Activated T-helper 2 cell treated with anti-CD3 and anti-CD28 coated beads, Interferon-gamma antibody, Interleukin-2, Interleukin-4, amounts not matched to agents 10 μg/mL and 5 μg/mL and 100 μg/mL, durations not matched to agents 14 hours and 24 hours and 36 hours (primary cell): ENCODE measurements at places on chromosomes 1 and 21. TPM values are rescaled to one million over a fixed set of nuclear protein-coding genes. Genes with fewer than 3 reads are reported as not detected.

DNA sequence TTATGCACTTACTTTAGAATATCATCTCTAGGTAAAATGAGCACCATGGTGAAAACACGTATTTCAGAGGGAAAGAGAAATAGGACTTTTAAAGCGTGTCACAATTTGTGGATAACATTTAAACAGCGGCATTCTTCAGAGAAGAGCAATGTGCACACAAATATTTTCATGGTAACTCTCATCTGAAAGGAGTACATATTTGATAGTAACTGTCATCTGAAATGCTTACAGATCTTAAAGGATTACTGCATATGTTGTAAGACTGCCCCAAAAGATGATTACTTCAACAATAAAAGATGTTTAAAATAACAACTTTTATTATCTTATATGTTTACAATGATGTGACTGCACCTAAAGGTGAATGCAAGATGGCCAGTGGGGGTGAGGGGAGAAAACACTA lies 408.8 kb downstream of the PLA2G4A start:
- DNase-seq = no peak

GRCh38 chr1:206785182-206785765 lies 13.0 kb upstream of the IL10 start:
- no peak for DNase-seq

Gene TSSK3
- total RNA-seq = 1.1 TPM in 2 replicates

DNA sequence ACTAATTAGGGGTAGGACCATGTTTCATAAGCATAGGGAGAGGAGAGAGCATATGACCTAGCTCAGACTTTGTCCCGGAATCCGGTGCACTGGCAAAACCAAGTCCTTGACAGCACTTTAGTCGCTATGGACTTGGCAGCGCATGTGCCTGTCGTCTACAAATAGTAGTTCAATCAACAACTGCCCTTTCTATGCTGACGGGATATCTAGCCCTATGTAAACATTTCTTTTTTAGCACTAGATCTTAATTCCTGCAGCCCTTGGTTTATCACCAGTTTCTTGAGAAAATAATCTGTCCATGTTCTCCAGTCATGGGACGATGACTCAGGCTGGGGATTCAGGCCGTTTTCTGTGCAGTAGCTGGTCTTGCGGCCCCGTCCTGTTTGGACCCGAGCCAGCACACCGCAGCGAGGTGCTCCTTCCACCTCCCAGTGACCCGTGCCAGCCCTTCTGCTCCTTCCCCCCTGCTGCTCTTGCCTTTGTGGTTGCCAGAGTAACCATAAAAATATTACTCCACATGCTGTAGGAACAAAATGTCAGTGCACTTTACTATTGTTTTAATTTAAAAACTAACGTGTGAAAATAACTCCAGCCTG lies 8.6 kb upstream of the MT1HL1 start:
- DNase-seq = no peak

DNA sequence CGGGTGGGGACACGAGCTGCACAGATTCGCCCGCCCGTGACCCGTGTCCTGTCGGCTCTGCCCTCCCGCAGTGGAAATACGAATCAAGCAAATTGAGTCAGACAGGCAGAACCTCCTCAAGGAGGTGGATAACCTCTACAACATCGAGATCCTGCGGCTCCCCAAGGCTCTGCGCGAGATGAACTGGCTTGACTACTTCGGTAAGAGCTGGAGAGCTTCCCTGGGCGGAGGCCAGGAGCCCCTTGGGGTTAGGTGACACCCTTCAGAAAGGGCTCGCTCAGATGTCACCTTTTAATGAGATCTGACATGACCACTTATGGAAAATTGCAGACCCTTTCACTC lies 489 bp downstream of the CDCA8 start:
- no peak for DNase-seq

Gene CAPN2
- 91.3 and 93.5 TPM in 2 replicates for total RNA-seq

- no peak for DNase-seq
Measured at GRCh38 chr1:45001011-45001481, 10.1 kb downstream of the HECTD3 start.

GRCh38 chr1:78911956-78912880 lies 94.3 kb downstream of the ADGRL4 start:
- no peak for DNase-seq

GRCh38 chr1:230050973-230051735 lies 15.9 kb upstream of the GALNT2 start:
- DNase-seq = no peak

Gene TPTE
- not detected in 2 replicates for total RNA-seq

GRCh38 chr1:200351425-200351824 lies 58.4 kb downstream of the ZNF281 start:
- DNase-seq = no peak

Gene MAP3K21
- 2.0 and 2.4 TPM in 2 replicates for total RNA-seq

- no peak for DNase-seq
Measured at GRCh38 chr1:180287988-180288705, 58.1 kb downstream of the LHX4 start.

Gene DTL
- total RNA-seq = 73.9 and 77.0 TPM in 2 replicates

Gene IKBKE
- total RNA-seq = 33.8 and 33.9 TPM in 2 replicates

Gene IGSF21
- not detected in 2 replicates for total RNA-seq

Gene GSTM5
- 0.09 and 0.46 TPM in 2 replicates for total RNA-seq
